ENCODE measurements at places on chromosomes 7 and 10.
A peak's percentile ranks its signal among the peaks of the same experiment; 100 is the strongest.

DNA sequence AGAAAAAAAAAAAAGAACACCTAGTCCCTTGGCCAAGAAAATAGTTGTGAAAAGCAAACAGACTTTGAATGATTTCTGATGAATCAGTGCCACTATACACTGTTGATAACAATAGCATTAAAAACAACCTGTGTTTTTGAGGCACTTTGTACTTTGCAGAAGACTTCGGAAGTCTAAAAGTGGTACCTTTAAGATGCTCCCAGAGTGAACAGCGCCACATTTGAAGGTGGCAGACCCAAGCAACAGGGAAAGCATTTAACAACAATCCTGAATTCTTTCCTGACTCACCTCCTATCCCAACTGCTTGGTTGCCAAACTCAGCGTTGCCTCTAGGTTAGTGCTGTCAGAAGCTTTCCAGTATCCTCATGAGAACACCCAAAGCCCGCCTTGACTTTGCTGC is 102.5 kb upstream of the CCDC6 start:
- DNase-seq = no peak

DNA sequence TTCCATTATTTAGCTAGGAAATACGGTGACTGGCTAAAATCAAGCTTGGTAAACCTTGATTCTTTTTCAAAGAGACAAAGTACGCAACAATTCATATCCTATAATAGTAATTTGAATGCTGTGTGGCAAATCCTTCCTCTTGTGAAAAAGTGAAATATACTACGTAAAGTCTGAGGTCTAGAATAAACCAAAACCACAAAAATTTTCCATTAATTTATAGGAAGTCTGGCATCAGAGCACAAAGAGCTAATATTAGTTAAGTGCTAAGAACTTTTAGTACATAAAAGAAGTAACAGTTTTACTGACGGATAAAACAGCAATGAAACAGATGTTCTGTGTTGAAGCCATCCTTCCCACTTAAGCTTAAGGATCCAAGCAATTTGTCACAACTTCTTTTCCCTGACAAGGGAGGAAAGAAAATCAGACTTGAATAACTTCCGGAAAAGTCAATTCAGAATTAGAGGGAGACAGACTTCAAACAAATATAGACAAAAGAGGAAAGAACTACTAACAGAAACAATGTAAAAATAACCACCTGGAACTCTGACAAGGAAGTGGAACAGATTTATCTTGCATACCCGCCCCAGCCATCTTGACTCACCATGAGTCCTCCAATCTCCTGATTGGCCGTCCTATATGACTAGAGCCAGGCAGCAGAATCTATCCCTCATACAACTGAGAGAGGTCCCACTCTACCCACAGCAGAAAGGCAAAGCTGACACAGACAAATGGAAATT is 34.6 kb downstream of the RHEB start:
- DNase-seq = peak; percentile 79

GRCh38 chr7:41121228-41121627 is 581.7 kb downstream of the INHBA start:
- no peak for DNase-seq

DNA sequence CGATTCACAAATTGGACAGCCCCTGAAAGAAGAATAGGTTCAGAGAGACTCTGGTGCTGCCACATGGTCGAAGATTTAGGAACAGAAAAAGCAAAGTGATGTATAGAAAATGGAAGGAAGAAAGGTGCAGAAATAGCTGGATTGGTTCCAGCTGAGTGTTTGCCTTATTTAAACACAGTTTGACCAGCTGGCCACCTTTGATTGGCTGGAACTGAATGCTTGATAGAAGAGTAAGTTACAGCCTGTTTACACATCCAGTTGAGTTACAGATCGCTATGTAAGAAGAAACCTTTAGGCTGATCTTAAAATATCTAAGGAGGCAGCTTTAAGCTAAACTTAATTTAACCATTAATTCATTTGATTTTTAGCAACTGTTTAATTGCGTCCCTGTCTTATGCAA is 40.3 kb upstream of the KAT6B start:
- no peak for DNase-seq

GRCh38 chr7:112537822-112538387 is 57.1 kb downstream of the LSMEM1 start:
- peak; percentile 8 for DNase-seq

GRCh38 chr10:17766731-17767130 is 14.7 kb downstream of the TMEM236 start:
- DNase-seq = no peak

GRCh38 chr10:7485799-7486198 is 75.0 kb upstream of the SFMBT2 start:
- no peak for DNase-seq

GRCh38 chr10:129049501-129049900 is 417.5 kb upstream of the MGMT start:
- no peak for DNase-seq

DNA sequence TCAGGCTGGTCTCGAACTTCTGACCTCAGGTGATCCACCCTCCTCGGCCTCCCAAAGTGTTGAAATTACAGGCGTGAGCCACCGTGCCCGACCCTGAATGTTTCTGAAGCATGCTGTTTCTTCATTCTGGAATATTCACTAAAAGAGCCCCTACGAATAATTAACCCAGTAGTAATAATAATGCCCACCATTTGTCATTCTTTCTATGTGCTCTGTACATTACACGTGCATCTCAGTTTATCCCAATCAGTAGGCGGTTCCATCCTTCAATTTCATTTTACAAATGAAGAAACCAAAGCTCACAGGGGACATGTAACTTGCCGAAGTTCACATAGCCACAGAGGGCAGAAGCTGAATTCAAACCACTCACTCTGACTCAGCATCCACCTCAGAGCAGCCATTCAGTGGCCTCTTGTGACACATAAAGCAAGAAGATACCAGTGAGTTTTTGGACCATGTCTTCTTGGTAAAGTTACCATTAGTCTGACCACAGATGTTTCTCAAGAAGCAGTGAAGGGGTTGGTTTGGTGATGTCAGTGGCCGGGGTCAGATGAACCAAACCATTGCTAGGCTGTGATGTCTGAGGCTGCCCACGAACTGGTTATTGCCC is 71.9 kb upstream of the DUSP5 start:
- peak; percentile 98 for DNase-seq

GRCh38 chr7:90605055-90605454 is 8.9 kb downstream of the CDK14 start:
- DNase-seq = no peak

- no peak for DNase-seq
Measured at GRCh38 chr7:105940109-105940508, 23.0 kb upstream of the CDHR3 start.

DNA sequence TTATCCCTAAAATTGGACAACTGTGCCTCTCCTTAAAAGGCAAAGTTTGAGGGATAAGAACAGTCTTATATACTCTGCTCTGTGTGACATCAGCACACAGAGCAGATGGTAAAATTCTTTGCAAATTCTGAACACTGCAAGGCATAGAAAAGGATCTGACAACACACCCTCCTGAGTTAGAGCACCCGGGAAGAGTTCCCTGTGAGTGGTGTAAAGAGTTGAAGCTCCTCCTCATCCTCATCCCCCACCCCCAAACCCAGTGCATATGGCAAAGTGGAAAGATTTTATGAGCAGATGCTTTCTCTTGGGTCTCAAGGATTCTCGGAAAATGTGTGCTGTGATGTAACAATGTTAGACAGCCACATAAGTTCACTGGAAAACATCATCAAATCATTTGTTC is 40.0 kb upstream of the DGKI start:
- DNase-seq = peak; percentile 74

GRCh38 chr10:33160151-33160550 is 174.3 kb downstream of the NRP1 start:
- DNase-seq = no peak

- DNase-seq = peak; percentile 48
Measured at GRCh38 chr7:101625031-101625791, 3.9 kb downstream of the MYL10 start.

- peak; percentile 27 for DNase-seq
Measured at GRCh38 chr10:76125900-76126299, 694.5 kb downstream of the LRMDA start.

GRCh38 chr10:118956802-118957442 is 72.6 kb upstream of the NANOS1 start:
- DNase-seq = no peak

GRCh38 chr7:66912195-66912594 is 8.8 kb upstream of the TMEM248 start:
- DNase-seq = no peak

GRCh38 chr7:6279341-6279740 is 6.9 kb upstream of the CYTH3 start:
- DNase-seq = no peak

GRCh38 chr7:30363778-30364563 is 79.6 kb downstream of the ZNRF2 start:
- no peak for DNase-seq

- DNase-seq = no peak
Measured at GRCh38 chr7:130614449-130614848, 54.1 kb downstream of the COPG2 start.

- peak; percentile 90 for DNase-seq
Measured at GRCh38 chr10:88538048-88538447, 45.1 kb downstream of the RNLS start.

GRCh38 chr7:139738101-139738489 is 39.7 kb downstream of the HIPK2 start:
- peak; percentile 33 for DNase-seq

DNA sequence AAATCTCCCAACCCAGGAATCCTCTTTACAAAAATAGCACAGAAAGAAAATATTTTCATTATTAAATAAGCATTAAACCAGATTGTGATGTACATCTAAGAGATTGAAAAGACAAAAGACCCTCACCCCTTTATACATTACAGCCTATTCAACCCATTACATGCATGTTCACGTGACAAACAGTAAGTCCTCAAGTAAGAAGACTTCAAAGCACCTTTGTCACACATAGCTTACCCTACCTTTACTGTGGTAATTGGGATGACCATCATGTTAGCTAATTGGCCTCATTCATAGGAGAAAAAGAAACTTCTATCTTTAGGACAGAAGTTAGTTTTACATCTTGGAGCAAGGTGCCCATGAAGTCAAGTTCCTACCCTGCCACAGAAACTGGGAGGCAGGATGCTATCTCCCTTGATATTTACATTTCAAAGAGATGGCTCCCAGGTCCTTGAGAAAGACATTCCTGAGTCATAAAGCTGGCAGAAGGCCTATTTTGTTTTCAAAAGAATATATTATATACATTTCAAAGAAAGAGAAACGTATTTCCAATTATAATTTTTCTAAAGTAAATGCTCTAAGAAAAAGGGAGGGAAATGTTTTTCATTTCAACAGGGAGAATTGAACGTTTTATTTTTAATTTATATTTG is 48.1 kb downstream of the GNAI1 start:
- DNase-seq = peak; percentile 28

- peak; percentile 53 for DNase-seq
Measured at GRCh38 chr7:75866114-75866488, 12.7 kb upstream of the RHBDD2 start.

DNA sequence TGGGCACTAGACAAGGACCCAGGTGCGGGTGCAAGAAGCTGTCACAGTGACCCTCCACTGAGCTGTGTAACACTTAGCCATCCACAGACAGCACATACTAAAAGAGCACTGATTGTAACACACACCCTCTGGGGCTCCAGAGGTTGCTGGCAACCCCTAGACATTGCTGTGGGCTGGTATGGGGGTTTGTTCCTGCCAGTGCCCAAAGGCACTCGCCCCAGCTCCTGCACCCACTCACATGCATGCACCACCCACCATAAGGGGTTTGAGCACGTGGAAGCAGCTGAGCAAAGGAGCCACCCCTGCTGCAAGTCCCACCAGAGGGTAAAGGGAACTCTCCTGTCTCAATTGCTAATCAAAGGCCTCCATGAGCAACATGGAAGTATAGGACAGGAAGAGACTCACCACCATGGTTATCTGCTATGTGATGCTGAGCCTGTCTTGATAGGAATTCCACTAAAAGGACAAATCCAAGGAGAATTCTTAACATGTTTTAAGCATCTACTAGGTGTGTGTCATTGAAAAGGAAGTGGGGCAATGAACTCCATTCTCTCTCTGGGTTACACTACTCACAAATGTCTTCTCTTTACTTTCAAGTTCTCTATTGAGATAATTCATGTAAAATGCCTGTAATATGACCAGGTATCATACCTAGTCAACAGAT is 103.1 kb downstream of the GFRA1 start:
- DNase-seq = peak; percentile 40
